Neuronal stem cell (in vitro differentiated cells): ENCODE measurements at places on chromosomes 6 and 20.

DNA sequence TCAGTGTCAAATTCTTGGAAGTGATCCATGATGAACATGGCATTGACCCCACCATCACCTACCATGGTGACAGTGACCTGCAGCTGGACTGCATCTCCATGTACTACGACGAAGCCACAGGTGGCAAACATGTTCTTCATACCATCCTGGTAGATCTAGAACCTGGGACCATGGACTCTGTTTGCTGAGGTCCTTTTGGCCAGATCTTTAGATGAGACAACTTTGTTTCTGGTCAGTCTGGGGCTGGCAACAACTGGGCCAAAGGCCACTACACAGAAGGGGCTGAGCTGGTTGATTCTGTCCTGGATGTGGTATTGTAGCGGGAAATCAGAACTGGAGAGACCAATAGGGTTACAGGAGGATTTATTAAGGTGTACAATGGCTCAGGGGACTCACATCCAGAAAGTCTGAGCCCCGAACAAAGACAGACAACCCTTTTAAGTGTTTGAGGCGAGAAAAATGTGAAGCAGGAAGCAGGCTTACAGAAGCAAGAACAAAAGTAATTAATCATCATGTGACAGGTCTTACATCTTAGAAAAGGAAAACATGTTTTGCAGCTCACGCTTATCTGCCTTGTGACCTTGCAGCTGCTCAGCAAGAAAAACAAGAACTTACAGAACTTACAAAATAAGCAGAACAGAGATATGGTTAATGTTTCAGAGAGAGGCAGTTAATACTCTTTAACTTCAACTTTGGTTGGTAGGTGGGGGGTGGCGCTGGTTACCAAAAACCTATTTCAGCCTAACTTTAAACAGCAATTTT is 58.8 kb upstream of the MOCS1 start:
- no peak overlapping the region for H3K27ac ChIP-seq
- no peaks in the 10 kb centered on the region for H3K27me3 ChIP-seq
- H3K4me1 ChIP-seq, result no peaks in the 10 kb centered on the region
- no peak for DNase-seq

GRCh38 chr6:130680116-130680515 is 147.1 kb upstream of the SMLR1 start:
- H3K27ac ChIP-seq, result no peak overlapping the region
- no peaks in the 10 kb centered on the region for H3K27me3 ChIP-seq
- no peak for DNase-seq
- no peak overlapping the region for H3K4me3 ChIP-seq

GRCh38 chr6:157116426-157116825 is 206.9 kb downstream of the TMEM242 start:
- peaks cover 28% of the 10 kb centered on the region for H3K36me3 ChIP-seq
- H3K27ac ChIP-seq, result no peak overlapping the region
- no peaks in the 10 kb centered on the region for H3K27me3 ChIP-seq
- H3K4me1 ChIP-seq, result no peaks in the 10 kb centered on the region
- DNase-seq, result no peak

DNA sequence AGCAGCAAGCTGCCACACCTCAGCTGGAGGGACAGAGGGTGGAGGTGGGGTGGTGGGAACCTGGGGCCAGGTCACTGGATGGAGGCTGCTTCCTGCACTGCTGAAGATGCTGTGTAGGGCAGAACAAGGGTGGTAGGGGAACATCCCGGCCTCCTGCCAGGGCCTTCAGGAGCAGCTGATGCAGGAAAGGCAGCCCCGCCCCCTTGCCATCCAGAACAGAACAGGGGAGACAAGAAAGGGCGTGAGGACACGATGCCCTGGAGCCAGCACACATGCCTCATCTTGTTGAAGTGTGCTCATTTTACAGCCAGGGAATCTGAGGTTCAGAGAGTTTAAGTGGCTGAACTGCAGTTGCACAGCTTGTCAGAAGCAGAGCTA is 43.1 kb upstream of the PHACTR3 start:
- no peaks in the 10 kb centered on the region for H3K36me3 ChIP-seq
- H3K27ac ChIP-seq, result no peak overlapping the region
- no peak for DNase-seq
- no peaks in the 10 kb centered on the region for H3K27me3 ChIP-seq

DNA sequence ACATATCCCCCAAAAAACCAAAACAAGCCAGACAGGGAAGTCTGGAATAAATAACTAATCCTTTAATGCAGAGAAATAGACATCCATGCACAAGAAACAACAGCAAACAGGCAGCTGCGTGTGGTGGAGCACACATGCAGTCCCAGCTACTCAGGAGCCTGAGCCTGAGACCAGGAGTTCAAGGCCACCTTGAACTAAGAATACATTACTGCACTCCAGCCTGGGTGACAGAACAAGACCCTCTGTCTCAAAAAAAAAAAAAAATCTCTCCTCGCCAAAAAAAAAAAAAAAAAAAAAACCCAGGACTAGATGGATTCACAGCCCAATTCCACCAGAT is 48.2 kb upstream of the SRSF6 start:
- no peak for DNase-seq
- H3K36me3 ChIP-seq, result no peaks in the 10 kb centered on the region
- no peaks in the 10 kb centered on the region for H3K27me3 ChIP-seq
- no peak overlapping the region for H3K27ac ChIP-seq
- no peak overlapping the region for H3K4me3 ChIP-seq

DNA sequence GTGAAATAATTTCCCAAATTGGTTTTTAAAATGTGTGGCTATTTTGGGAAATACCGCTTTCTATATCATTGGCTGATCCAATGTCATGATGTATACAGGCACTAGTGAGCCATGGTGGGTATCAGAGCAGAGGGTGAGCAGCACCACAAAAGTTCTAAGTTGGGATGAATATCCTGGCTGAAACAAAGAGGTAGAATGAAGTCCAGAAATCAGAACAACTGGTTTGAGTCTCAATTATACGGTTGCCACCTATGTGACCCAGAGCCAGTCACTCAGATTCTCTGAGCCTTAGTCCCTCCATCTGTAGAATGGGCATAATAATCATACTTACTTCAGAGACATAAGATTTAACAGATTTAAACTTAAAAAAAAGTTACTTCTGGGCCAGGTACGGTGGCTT is 172.3 kb downstream of the ZFP64 start:
- H3K36me3 ChIP-seq, result no peaks in the 10 kb centered on the region
- no peak for DNase-seq
- H3K27ac ChIP-seq, result no peak overlapping the region
- no peaks in the 10 kb centered on the region for H3K27me3 ChIP-seq
- H3K4me1 ChIP-seq, result peaks cover 8% of the 10 kb centered on the region
